ENCODE measurements at places on chromosomes 16 and 17. TPM values are rescaled to one million over a fixed set of nuclear protein-coding genes. Genes with fewer than 3 reads are reported as not detected.

DNA sequence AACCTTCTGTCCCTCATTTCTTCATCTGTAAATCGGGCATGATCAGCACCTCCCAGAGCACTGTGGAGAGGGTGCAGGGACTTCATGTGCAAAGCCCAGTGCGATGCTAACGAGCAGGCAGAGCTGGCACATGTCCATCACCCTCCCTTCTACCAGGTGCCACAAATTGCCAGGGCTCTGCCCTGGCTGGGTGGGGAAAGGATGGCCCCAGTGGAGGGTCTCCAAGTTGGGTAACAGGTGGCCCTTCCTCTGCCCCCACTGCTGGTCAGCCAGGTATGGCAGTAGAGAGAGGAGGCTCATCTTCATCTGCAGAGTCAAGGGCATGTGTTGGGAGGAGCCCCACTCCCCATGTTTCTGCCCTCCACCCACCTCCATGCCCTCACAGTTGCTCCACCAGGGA lies 61.5 kb upstream of the CDH5 start:
- DNase-seq: no peak

GRCh38 chr16:9055661-9056060 lies 35.8 kb upstream of the HAPSTR1 start:
- DNase-seq: no peak

- DNase-seq: no peak
Observed at GRCh38 chr16:50879873-50880695, 138.2 kb downstream of the CYLD start.

- no peak for DNase-seq
Observed at GRCh38 chr16:6947291-6947690, 385.4 kb upstream of the RBFOX1 start.

- DNase-seq: no peak
Observed at GRCh38 chr17:82370471-82371332, 863 bp upstream of the UTS2R start.

GRCh38 chr16:8588682-8589056 lies 1.6 kb downstream of the TMEM114 start:
- DNase-seq: peak; percentile 61

DNA sequence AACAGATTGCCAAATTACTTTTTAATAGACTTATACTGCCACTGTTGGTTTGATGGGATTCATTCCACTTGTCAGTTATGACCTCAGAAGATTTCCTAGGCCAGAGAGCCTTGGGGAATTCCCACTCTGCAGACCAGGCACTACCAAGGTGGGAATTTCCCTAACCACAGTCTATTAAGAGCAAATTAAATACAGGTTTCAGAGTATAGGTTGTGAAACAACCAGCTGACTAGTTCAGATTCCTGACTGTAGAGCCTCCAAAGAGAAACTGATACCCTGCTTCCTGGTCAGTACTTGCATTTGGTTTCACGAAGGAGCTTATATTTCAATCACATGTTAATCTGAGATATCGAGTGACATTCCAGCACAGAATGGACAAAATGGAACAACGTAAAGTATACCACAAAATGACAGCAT lies 186.5 kb downstream of the STX8 start:
- DNase-seq: no peak

The DCUN1D3 gene
- 18.5 TPM for total RNA-seq

DNA sequence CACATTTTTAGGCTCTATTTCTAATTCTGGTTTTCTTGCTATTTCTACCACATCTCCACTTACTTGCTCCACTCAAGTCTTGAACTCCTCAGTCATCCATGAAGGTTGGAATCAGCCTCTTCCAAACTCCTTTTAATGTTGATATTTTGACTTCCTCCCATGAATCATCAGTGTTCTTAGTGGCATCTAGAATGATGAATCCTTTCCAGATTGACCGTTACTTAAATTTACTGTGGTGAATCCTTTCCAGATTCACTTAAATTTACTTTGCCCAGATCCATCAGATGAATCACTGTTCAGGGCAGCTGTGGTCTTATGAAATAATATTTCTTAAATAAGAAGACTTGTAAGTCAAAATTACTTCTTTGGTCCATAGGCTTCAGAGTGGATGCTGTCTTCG lies 32.4 kb downstream of the CLTC start:
- no peak for DNase-seq

- no peak for DNase-seq
Observed at GRCh38 chr16:74232806-74233465, 63.7 kb upstream of the PSMD7 start.

DNA sequence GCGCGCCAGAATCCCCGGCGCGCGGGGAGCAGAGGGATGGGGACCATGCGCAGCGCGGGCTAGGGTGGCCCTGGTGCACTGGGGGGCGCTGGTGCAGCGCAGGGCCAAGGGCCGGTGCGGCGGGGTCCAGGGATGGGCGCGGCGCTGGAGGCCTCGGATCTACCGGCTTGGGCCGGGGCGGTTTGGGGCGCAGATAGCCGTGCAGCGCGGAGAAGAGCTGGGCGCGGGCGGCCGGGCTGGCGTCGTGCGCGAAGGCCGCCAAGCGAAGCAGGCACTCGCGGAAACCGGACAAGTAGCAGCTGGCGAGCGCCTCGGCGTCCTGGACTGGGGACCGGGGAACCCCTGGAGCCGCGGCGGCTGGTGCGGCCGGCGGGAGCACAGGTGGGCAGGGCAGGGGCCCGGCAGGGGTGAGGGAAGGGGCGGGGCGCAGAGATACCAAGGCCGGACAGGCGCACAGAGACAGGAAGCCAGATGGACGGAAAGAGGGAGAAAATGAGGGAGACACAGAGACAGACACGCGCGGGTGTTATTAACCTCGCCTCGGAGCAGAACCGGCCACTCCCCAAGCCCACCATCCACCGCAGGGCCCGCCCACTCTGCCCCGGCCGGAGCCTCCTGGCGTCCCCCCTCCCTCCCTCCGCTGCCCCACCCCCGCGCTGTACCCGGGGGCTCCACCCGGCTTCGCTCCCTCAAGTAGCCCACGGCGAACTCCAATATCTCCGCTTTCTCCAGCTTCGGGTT lies 2.1 kb downstream of the HES7 start:
- peak; percentile 90 for DNase-seq

The KRTAP9-2 gene
- not detected for total RNA-seq

- DNase-seq: no peak
Observed at GRCh38 chr17:38943607-38944006, 18.2 kb downstream of the LASP1NB start.

The RARA gene
- 13.4 TPM for total RNA-seq

The SYCE1L gene
- total RNA-seq: 5.8 TPM

GRCh38 chr17:45747911-45748310 lies 36.2 kb upstream of the CRHR1 start:
- no peak for DNase-seq

DNA sequence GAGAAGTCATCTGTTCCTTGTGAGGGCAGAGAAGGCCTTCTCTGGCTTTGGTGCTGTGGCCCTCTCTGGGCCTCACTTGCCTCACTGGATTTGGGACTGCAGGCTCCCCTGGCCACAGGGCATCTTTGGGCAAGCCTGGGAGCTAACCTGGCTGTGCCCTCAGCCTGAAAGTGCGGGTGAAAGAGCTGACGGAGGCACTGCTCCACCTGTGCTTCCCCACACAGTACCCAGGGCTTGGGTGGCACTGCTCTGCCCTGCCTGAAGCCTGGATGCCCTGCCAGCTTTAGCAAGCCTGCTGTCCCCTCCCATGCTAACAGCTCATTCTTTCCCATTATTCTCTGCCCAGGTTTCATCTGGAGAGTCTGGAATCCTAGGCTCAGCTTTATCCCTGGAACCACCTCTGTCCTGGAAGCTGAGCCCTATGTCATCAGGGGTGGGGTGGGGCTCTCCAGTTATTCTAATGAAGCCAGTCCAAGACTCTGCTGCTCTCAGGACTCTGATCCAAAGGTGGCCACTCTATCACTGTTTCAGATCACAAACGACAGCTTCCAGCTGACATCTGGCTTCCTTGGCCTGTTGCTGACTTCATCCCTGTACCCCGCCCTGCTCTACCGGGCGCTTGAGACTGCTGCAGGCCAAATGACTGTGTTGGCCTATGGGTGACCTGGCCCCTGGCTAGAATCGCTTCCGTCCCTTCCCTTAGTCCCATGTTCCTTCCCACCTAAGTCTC lies 29.3 kb downstream of the HIC1 start:
- DNase-seq: no peak

DNA sequence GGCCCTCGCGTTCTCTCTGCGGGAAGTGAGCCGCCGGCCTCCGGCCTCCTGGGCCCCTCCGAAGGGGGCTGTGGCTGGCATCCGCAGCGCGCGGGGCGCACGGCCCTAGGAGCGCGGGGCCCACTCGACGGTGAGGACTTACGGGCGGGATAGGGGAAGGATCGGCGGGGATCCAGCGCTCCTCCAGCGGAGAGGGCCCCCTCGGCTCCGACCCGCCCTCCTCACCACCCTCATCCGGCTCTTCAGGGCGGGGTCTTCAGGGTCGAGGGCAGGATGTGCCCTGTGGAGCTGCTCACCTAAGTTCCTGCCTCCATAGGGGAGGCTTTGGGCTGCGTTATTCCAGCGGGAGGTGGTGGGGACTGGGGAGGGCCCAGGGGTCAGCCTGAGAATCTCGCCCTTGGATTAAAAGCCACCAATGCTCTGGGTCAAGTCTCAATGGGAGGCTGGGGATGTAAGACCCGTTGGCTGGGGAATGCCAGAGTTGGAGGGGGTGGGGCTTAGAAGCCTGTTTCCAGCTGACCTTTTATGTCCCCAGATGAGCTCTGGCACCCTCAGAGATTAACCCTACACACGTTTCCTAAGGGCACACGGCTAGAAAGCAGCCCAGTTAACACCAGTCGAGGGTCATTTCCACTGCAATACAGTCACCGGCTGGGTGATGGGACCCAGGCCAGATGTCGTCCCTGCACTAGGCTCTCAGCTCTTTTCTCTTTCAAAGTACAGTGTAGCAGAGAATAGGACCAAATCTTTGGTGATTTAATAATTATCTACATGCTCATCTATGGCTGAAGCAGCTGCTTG lies 13.4 kb downstream of the TBX2 start:
- no peak for DNase-seq

GRCh38 chr17:80243526-80244433 lies 16.9 kb upstream of the RNF213 start:
- DNase-seq: no peak

The SLC35G6 gene
- not detected for total RNA-seq

DNA sequence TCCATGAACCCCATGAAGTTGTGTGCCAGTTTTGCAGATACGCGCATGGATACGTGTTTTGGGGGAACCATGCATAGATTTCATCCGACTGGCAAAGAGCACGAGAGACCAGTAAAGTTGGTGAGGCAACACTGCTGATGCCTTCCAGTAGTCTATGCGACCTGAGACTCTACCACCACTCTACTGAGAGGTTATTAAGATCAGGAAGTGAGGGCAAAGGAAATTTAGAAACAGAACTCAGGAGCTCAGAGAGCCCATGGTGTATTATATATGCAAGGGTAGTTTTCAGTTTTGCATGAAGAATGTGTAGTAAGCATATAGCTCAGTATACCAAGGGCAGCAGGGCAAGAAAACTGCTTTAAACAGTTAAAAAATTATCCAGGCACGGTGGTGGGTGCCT lies 4.2 kb downstream of the SLX4 start:
- DNase-seq: no peak

DNA sequence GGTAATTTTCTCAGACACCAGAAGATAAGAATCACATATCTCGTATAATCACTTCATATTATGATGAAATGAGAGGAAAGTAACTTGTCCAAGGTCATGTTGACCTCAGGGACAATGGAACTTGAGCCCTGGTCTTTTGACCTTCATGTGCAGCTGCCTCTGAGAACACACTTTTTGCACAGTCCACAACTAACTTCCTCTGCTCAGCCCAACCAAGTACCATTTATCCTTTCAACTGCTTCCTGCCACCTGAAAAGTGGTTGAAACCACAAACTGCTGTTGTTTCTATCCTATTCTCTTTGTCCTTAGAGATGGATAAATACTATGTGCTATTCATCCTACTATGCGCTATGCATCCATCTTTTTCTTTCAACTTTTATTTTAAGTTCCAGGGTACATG lies 2.3 kb upstream of the CCL1 start:
- no peak for DNase-seq

The STX1B gene
- total RNA-seq: 20.2 TPM

GRCh38 chr17:35345445-35345925 lies 27.9 kb downstream of the SLFN11 start:
- DNase-seq: no peak

The C1QTNF1 gene
- total RNA-seq: 2.5 TPM

DNA sequence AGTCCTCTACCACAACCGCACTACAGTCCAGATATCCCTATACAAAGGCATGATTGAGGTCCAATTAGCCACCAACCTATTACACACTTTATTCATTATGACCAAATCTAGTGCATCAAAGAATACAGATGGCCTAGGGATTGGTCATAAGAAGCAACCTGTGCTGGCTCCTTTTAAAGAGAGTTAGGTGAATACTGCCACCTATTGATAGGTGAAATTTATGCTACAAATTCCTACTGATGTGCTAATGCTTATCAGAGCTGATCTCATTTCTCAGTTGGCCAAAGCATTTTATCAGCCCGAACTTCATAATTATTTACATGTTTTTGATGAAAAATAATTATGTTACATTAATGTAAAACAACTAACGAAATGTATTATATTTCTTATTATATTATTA lies 166.3 kb downstream of the ANKFN1 start:
- no peak for DNase-seq

DNA sequence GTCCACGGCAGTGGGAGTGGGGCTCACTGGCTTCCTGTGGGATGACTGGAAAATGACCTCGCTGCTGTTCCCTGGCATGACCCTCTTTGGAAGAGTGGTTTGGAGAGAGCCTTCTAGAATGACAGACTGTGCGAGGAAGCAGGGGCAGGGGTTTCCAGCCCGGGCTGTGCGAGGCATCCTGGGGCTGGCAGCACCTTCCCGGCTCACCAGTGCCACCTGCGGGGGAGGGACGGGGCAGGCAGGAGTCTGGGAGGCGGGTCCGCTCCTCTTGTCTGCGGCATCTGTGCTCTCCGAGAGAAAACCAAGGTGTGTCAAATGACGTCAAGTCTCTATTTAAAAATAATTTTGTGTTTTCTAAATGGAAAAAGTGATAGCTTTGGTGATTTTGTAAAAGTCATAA lies 7.8 kb upstream of the RNF213 start:
- DNase-seq: peak; percentile 46
